CD4-positive, alpha-beta T cell treated with Interleukin-4 for 1 hour (primary cell): ENCODE measurements at places on chromosomes 2 and 18.
A peak's percentile ranks its signal among the peaks of the same experiment; 100 is the strongest.

DNA sequence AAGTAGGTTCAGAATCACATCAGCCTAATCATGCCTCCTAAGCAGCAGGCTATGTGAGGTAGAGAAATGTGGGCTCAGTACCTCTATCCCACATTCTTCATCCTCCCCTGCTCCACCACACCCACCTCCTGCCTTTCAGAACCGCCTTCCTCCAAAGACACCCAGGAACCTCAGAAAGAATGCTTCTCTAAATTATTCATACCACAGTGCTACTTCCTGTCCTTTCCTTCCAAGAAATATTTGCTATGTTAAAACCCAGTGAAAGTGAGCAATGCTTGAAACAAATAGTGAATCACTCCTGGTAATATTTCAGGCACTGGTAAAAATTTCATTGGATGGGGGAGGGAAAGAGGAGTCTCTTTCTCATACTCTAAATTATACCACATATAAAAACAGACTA, 24.0 kb upstream of the CREB1 start:
- DNase-seq, result no peak

GRCh38 chr18:7626175-7626921, 59.2 kb downstream of the PTPRM start:
- DNase-seq, result no peak

DNA sequence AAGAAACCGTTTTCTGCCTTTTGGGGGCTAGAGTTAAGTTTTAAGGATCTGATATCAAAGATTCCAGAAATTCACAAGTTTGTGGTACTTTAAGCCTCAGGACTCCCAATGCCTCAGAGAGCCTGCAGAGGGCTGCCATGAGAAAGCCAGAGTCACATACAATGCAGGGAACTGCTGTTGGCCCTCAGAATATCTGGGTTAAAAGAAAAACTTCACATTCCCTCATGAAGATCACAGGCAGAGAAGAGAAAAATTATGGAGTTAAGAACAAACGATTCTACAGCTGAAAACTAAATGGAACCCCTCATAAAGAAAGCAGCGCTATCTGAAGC, 39.5 kb downstream of the HDAC4 start:
- DNase-seq, result no peak

GRCh38 chr18:57811477-57812125, 8.5 kb upstream of the ATP8B1 start:
- no peak for DNase-seq

DNA sequence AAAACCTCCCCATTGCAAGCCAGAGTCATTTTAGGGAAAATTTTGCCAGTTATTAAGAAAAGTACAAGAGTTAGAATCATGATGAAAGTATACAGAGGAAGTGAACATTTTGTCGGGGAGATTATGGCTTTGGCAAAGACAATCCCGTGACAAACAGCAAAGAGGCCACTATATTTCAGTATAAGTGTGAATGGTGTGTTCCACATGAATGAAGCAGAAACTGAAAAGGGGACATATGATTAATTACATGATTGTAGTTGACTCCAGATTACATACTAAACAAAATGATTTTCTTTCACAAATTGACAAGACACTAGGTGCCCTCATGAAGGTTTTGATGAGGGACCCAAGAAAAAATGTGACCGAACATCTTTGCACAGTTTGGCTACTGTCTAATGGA, 42.0 kb downstream of the SP140 start:
- DNase-seq, result no peak

DNA sequence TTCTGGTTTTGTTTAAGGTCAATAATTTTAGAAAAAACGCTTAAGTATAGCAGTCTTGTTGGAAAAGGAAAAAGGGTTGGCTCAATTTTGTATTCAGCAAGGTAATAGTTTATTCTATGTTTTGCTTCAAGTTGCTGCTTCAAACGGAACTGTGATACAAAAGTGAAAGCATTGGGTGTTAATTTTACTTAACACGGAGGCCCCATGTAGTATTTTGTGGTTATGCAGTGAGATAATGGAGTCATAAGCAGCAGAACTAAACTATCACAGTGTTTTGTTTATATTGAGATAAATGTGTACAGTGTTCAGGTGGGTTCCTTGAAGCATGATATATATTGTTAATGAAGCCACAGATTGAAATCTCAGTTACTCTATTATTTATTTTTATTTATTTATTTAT, 67.0 kb upstream of the LYPD6B start:
- DNase-seq, result no peak

- DNase-seq, result no peak
Observed at GRCh38 chr2:6073191-6074088, 381.3 kb downstream of the SOX11 start.

GRCh38 chr2:120463527-120463926, 117.6 kb downstream of the INHBB start:
- no peak for DNase-seq

- no peak for DNase-seq
Observed at GRCh38 chr2:99217929-99218501, 37.0 kb downstream of the MRPL30 start.

GRCh38 chr18:44507729-44508325, 172.9 kb upstream of the SETBP1 start:
- peak; percentile 77 for DNase-seq

DNA sequence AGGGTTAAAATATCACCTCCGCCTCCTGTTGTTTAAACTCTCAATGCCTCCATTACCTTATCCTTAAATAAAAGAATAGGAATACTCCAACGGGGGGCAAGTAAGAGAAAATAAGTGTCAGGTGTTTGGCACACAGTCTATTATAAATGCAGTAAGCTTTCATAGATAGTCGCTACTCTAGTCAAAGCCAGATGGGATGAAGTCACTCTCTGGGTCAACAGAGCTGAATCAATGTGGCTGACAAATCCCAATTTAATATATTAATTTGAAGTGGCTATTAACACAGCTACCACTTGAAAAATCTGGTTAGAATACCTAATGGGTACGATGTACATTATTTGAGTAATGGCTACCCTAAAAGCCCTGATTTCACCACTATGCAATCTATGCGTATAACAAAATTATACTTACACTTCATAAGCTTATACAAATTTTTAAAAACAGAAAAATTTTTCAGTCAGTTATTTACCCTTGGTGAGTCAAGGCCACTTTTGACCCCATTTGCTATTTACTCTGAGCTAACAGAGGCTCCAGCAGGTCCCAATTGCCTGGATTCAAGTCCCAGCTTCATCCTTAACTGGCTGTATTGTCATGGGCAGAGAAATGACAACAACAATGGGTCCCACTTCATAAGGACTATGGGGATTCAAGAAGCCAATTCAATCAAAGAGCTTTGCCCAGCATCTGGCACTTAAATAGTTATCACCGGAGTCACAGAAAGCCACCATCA, 167.5 kb upstream of the PID1 start:
- no peak for DNase-seq
